Left renal cortex interstitium (tissue), 4 donors: ENCODE measurements at places on chromosomes 3 and 15. TPM values are rescaled to one million over a fixed set of nuclear protein-coding genes. Genes with fewer than 3 reads are reported as not detected.

Gene SLC15A2
- polyA plus RNA-seq, result 13.7 TPM

Gene TM4SF18
- polyA plus RNA-seq, result 40.4 TPM

Gene GOLGA8N
- polyA plus RNA-seq, result 11.6 TPM

Gene TLR9
- 0.17 TPM for polyA plus RNA-seq

- DNase-seq, result no peak
Measured at GRCh38 chr15:98442379-98442833, 205.9 kb upstream of the IGF1R start.

GRCh38 chr3:141412087-141412935, 44.0 kb downstream of the ZBTB38 start:
- no peak for DNase-seq

DNA sequence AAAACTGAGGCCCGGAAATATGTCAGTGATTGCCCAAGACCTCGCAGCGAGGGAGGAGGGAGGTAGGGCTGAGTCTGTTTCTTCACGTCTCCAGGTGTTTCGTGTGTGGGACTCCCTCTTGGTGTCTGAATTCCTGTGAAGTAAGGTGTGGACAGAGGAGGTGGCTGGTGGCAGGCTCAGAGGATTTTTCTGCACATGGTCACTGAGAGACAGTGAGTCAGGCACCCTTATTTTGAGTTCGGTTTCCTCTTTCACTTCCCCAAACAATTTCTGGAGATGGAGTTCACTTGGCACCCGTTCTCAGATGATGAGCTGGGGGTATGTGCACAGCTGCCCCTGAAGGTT, 46.3 kb upstream of the VPS8 start:
- no peak for DNase-seq

GRCh38 chr15:60737217-60737616, 258.3 kb upstream of the ICE2 start:
- DNase-seq, result no peak

GRCh38 chr3:128041344-128041743, 10.9 kb upstream of the SEC61A1 start:
- no peak for DNase-seq

GRCh38 chr3:178095522-178095921, 440.7 kb upstream of the KCNMB2 start:
- DNase-seq, result no peak

DNA sequence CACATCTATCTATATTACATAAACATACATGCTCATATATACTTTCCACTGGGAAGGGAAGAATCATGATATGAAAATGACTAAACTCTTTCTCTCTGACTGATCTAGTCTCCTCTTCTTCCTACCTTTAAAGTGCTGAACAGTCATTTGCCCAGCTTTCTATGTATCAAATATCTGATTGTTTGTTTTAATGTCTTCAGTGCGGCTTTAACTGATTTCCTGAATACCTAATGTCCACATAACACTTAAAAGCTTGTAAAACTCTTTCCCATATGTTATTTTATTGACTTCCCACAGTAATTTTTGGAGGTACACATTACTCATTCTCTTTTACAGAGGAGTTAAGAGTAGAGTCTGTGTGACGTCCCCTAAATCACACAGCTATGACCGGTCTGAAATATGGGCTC, 28.2 kb downstream of the CPOX start:
- DNase-seq, result no peak

GRCh38 chr15:22877607-22878006, 39.1 kb downstream of the NIPA2 start:
- no peak for DNase-seq

DNA sequence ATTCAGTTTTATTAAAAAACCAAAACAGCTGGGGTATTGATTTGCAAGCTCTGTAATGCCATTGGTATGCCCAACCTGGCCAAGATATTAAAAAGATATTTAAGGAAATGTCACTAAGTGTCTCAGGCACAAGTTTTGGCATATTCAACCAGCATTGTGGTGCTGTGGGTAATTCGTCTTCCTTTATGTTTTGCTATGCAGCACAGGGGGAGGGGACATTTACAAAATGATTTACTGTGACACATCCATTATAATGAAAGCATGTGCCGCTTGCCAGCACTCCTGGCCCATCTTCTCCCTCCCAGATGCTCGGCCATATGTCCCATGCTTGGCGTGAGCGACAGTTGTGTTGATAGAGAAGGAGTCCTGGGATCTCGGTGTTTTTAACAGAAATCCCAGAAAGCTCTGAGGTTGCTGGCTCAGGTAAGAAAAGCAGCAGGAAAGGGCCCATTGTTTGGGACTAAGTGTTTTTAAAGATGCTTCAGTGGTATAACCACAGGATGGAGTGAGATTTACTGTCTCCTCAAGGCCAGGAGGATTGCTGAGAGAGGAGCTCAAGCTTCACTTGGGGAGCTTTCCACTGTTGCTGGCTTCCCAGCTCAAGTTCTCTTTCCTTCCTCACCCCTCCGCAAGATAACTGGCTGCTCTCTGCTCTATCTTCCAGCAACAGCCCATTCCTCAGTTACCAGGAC, 158.2 kb upstream of the TSC22D2 start:
- no peak for DNase-seq
